ENCODE measurements at places on chromosomes 13 and 19. TPM values are rescaled to one million over a fixed set of nuclear protein-coding genes. Genes with fewer than 3 reads are reported as not detected.

The ATCAY gene
- 0.31 TPM for polyA plus RNA-seq

DNA sequence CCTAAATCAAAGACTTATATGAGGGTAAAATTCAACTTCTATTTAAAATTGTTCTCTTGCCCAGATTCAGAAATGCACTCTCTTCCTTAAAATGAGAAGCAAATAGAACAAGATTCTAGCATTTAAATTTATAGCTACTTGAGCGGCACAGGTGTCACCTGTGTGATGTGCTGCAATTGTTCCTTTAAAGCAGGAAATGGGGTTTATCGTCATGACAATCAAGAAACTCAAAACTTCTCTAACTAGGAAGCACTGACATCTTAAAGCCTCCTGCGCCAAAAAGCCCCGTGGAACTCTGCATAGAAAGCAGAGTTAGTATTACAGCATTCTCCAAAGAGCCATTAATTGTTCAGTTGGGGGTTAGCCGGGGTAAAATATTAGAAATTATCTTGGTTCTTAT lies 2.6 kb upstream of the OXGR1 start:
- DNase-seq: no peak

DNA sequence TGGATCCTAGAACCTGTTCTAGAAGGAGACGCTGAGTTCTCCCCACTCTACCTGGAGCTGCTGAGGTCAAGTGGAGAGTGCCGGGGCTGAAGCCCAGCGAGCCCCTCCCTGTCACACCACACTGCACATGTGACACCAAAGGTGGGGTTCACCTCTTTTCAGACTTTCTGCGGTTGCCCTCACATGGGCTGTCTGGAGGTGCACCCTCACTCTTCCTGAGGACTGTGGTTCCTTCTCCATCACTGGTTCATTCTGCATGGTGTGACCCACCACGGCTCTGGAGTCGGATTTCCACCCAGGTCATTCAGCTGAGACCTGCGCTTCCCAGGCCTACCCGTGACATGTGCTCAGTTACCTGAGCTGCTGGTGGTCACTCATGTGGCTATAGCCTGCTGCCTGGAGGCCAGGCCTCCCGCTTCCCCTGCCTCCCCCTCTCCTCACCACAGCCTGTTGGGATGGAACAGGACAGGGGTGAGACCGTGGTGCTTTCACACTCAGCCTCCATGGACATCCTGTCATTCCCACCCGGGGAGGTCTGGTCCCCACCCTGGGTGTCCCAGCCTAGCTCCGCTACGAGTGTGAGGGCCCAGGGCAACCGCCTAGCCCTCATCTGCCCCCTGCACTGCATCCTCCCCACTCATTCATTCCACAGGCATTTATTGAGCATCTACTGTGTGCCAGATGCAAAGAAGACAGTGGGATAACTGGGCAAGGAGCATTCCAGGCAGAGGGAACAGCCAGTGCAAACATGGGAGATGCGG lies 605 bp upstream of the A1BG start:
- DNase-seq: no peak

- DNase-seq: no peak
Measured at GRCh38 chr19:1865172-1866010, 2.0 kb upstream of the KLF16 start.
